Stimulated activated CD8-positive, alpha-beta memory T cell treated with anti-CD3 and anti-CD28 coated beads, Interleukin-4, amount 100 ng/mL, for 4 hours (primary cell): ENCODE measurements at places on chromosomes 2 and 18.

GRCh38 chr2:66698091-66698490, 263.2 kb downstream of the MEIS1 start:
- no peak for DNase-seq

GRCh38 chr2:48247206-48247605, 282.7 kb upstream of the STON1 start:
- DNase-seq: no peak

DNA sequence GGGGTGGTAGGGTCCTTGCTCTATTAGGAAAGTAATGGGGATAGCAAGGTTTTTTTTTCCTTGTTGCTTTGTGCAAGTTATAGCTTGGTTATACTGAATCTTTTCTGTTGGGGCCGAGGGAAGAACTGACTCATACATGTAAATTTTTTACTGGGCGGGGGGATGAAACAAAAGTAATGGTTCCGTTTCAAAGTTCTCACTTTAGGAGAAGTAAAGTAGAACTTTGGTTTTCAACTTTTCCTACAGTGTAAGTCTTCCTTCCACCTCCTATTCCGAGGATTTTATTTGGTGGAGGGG, 1.1 kb downstream of the AFTPH start:
- DNase-seq: no peak

GRCh38 chr2:11264818-11265217, 79.6 kb downstream of the ROCK2 start:
- DNase-seq: no peak

GRCh38 chr18:42183746-42184145, 228.7 kb downstream of the PIK3C3 start:
- DNase-seq: no peak

DNA sequence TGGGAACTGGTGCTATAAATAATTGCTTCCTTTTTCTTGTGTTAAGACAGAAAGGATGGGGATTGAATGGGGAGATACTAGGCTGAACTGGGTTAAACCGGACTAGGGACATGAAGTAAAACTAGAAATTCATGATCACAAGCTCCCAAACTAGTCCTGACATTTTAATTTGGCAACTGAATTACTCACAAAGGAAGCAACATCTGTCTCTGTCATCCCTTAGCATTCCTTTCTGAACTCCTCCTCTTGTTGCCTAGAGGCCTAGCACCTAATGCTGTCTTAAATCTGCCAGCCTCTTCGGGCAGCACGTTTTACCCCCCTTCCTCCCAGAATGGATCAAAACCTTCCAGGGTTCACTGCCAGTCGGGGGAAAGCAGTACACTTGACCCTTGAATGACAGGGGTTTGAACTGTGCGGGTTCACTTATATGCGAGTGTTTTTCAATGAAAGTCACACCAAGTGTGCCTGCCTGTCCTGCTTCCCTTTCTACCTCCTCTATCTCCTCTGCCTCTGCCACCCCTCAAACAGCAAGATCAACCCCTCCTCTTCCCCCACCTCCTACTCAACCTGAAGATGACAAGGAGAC, 8.2 kb downstream of the KCTD1 start:
- no peak for DNase-seq

DNA sequence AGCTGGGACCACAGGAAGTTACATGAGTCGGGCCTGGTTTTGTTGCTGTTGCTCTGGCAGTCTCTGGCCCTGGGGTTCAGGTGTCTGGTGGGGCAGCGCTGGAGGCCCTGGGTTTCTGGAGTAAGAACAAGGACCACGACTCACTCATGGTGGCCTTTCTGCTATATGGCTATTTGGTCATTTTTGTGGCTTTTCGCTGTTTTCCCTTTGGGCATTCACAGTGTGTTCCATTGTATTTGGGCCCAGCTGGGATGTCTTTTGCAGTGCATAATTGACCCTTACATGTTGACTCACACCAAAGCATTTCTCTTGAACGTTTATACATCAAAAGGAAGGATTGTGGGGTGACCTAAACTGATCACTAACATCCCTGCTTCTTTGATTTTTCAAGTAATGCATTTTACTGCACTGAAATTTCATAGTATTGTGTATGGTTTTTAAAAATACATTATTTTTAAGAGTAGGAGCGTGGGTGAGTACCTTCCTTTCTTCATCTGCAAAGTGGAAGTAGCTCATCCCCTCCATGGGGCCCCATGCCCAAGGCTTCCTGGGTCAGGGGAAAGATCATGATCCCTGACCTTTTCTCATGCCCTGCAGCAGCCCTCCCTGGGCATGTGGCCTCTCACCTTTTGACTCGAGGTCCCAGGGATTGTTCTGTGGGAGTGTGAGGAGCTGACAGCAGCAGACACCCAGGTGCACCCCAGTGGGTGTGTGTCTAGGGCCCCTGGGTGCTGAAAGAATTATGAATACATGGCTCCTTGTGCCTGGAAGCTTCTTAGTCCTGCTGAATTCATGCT, 225.5 kb downstream of the AGAP1 start:
- no peak for DNase-seq

- no peak for DNase-seq
Observed at GRCh38 chr2:143481237-143481623, 352.0 kb downstream of the ARHGAP15 start.

GRCh38 chr2:155895016-155895415, 437.5 kb downstream of the NR4A2 start:
- DNase-seq: no peak

GRCh38 chr2:16225545-16225944, 285.2 kb downstream of the MYCN start:
- DNase-seq: no peak

- DNase-seq: no peak
Observed at GRCh38 chr2:230684270-230685168, 28.1 kb upstream of the CAB39 start.

DNA sequence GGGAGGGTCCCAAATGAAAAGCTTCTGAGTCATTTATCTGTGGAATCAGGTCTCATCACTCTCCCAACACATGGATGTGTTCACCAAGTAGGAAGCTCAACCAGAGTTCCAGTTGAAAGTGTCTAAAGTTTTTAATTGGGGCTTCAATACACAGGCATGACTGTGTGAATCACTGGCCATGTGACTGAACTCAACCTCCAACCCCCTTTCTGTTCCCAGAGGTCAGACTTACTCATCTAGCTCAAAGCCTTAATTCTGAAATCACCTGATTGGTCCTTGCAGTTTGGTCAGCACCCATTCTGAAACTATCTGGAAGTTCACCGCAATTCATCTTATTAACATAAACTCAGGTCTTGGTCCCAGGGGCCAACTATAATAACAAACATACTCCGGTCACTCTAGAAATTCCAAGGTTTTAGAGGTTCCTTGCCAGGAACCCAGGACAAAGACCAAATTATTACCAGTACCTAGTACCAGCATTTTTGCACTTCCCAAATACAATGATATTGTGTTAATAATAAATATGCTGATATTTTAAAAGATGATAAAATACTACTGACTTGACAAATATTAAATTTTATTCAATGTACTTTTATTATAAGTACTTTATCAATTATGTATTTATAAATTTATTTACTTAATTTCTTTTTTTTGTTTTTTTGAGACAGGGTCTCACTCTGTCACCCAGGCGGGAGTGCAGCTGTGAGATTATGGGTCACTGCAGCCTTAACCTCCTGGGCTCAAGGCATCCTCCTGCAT, 10.7 kb upstream of the RBM45 start:
- no peak for DNase-seq

GRCh38 chr2:159050426-159050825, 82.0 kb downstream of the TANC1 start:
- no peak for DNase-seq

DNA sequence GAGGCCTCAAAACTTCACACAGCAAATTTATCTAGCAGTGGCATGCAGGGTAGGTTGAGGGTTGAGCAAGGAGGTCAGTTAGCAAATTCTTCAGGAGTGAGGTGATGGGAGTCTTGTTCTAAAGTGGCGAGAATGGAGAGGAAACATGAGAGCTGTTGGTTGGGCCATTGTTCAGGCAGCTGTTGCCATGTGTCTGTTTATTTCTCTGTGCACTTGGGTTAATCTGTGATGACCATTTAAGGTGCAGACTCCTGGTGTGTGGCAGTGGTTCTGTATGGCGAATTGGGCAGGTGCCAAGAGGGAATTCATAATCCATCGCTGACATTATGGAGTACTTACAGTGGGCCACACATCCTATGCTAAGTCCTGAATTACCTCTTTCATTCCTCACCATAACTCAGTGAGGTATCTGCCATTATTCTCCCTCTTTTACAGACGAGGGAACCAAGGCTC, 30.4 kb downstream of the TMEM178A start:
- no peak for DNase-seq

GRCh38 chr2:231051116-231051515, 5.6 kb upstream of the PSMD1 start:
- no peak for DNase-seq

DNA sequence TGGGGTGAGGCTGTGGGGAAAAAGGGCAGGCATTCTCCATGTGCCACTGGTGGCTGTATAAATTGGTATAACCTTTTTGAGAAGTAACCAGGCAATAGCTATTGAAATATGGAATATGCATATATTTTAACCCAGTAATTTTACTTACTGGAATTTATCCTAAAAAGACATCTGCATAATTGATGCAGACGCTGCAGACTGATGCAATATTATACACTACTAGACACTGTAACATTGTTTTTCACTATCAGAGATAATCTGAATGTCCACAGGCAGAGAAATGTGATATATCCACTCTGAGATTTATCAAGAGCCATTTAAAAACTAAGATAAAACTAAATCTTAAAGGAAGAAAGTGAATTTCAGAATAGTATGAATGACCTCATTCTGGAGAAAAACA, 14.7 kb downstream of the THOC1 start:
- no peak for DNase-seq

- DNase-seq: no peak
Observed at GRCh38 chr18:3584897-3585460, 135.0 kb downstream of the TGIF1 start.

DNA sequence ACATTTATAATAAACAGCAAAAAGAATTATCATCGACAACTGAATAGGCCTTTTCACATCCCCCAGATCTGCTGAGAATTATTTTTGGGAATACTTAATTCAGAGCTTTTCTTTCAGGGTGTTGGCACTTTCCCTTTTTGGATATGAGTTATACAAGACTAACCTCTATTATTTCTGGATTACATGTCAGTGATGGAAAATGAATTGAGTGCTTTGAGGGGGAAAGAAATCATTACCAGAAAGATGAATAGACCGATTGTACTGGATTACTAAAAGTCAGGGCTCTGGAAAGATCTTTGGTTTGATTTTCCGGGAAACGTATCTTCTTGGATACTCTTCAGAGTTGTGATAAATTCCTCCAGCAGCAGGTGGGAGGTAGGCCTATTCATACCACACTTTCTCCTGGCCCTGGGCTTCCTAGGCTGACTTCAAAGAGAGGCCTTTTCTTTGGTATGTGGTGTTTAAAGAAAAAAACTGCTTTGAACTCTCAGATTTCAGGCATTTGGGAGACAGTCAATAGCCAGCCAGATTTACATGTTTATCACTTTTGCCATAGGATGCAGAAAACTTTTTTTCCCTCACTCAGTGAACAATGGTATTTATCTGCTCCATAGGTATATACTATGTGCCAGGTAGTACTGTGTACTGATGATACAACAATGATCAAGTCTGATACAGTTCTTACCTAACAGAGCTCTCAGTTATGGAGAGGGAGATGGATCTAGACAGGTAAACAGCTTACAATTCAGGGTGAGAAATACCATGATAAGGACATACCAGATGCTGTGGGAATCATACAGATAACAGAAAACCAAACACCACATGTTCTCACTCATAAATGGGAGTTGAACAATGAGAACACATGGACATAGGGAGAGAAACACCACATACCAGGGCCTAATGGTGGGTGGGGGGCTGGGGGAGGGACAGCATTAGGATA, 63.3 kb upstream of the ACTR3 start:
- DNase-seq: no peak

DNA sequence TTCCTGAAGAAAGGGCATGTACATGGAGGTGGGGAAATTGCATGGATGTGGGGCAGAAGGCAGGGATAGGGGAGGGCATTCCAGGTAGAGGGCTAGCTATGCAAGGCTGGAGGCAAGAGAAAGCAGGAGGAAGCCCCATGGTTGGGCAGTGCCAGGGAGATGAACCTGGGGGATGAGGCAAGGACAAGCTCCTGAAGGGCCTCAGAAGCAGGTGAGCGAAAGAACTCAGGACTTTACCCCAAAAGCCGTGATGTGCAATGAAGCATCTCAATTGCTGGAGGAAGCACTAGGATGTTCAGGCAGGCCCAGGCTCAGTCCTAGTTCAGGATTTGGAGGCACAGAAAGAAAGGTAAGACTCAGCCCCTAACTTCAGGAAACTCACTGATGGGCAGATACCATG, 117.0 kb upstream of the EPAS1 start:
- no peak for DNase-seq

DNA sequence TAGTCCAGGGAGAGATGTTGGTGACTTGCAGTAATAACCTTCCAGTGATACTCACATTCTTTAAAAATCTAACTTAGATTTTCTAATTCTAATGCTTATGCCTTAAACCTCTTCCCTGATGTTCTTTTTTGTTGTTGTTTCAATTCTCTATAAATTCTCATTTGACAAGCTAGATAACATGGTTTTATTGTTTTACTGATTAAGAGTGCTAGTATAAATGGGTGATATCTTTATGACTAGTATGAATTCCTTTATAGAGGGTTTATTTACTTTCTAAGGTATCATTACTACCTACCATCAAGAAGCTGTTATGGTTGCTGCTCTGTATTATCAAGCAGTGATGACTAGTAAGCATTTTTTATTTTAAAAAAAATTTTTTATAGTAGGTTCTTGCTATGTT, 35.0 kb downstream of the ACVR2A start:
- DNase-seq: no peak

DNA sequence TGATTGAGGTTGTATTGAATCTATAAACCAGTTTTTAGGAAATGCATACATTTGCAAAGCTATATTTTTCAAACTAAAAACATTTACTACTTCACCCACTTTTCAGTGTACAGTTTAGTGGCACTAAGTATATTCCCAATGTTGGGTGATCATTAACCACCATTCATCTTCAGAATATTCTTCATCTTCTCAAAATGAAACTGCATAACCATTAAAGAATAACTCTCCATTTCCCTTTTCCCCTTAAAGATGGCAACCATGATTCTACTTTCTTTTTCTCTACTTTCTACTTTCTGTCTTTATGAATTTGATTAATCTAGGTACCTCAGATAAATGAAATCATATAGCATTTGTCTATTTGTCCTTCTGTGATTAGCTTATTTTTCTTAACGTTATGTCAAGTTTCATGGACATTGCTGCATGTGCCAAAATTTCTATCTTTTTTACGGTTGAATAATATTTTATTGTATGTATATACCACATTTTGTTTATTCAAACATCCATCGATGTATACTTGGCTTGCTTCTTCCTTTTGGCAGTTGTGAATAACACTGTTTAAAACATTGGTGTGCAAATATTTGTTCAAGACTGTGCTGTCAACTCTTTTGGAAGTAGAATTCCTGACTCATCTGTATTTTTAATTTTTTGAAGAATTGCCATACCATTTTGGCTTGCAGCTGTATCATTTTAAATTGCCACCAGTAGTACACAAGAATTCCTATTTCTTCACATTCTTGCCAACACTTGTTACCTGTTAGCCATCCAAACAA, 104.9 kb downstream of the RPRM start:
- no peak for DNase-seq

GRCh38 chr2:31525876-31526275, 54.9 kb downstream of the SRD5A2 start:
- DNase-seq: no peak

- no peak for DNase-seq
Observed at GRCh38 chr2:204144492-204144891, 207.9 kb downstream of the ICOS start.

GRCh38 chr2:239113615-239114014, 265.7 kb downstream of the TWIST2 start:
- DNase-seq: no peak

- no peak for DNase-seq
Observed at GRCh38 chr2:100782380-100782878, 37.5 kb upstream of the NPAS2 start.

- DNase-seq: no peak
Observed at GRCh38 chr2:147297820-147298219, 547.0 kb upstream of the ACVR2A start.
